GDM1 (cell line): ENCODE measurements at places on chromosomes 6 and 20.

GRCh38 chr6:42281570-42281969 lies 63.9 kb upstream of the MRPS10 start:
- no peak for DNase-seq

DNA sequence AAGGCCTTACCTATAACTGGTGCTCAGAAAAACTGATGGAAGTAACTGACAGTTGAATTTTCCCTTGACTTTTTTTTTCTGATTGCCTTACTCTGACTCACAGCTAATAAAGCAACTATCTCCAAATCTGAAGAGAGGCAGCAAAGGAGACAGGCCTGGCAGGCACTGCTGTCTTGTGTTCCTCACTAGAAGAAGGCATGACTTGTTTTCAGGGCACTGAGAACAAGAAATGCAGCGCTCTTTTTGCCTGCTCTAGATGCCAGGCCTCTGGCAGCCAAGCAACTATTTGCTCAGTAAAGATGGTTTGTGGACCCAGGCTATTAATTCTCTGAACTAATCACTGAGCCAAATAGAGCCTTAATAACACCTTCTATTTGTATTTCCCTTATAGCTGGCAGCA lies 155.1 kb downstream of the PRDM13 start:
- DNase-seq, result no peak

DNA sequence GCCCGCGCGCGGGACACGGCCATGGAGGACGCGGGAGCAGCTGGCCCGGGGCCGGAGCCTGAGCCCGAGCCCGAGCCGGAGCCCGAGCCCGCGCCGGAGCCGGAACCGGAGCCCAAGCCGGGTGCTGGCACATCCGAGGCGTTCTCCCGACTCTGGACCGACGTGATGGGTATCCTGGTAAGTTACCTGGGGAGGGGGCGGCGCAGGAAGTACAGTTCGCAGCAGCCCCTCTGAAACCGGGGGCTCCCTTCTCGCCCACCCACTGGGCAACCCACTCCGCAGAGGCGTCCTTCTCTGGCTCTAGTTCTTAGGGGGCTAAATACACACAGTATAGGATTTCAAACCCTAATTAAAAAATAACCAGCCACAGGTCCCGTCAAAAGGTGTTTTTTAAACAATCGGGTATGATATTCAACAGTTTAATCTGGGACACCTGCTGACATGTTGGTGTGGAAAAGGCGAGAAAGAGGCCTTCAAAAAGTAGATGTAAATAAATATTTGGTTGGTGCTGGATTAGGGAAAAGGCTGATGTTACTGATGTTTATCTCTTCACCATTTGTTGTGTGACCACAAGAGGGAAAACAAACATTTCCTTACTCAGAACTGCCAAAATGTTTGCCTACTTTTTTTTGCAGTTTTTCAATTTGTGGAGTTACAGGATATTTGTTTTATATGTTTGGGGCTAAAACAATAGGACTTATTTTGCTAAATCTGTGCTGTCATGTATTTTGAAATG lies 577 bp downstream of the SASH1 start:
- no peak for DNase-seq

DNA sequence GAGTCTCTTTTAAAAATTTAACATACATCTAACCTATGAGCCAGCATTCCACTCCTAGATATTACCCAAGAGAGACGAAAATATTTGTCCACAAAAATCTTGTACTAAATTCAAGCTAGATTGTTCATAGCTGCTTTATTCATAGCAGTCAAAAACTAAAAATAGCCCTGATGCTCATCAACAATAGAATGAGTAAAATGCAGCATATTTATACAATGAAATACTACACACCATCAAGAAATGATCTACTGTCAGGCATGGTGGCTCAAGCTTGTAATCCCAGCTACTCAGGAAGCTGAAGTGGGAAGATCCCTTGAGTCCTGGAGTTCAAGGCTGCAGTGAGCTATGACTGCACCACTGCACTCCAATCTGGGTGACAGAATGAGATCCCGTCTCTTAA lies 22.0 kb upstream of the SRC start:
- DNase-seq, result no peak

DNA sequence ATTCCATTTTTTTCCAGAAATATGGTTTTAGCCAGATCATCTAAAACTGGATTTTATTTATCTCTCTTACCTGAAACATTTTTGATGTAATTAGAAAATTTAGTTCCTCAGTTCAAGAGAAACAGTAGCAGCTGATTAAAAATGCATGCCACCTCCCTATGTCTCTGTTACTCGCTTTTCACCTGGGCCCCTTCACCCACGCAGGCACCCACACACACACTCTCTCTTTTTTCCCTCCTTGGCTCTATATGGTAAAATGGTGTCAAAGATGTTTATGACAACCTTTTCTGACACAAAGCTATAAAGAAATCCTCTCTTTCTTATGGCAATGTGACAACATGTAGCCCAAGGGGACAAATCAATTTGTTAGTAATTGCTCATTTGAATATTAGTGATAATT lies 5.8 kb upstream of the SGK1 start:
- DNase-seq, result no peak

- no peak for DNase-seq
Measured at GRCh38 chr6:148811459-148811858, 64.6 kb downstream of the UST start.

GRCh38 chr20:56439771-56440291 lies 27.8 kb downstream of the CASS4 start:
- no peak for DNase-seq

- no peak for DNase-seq
Measured at GRCh38 chr6:104214901-104215300, 644.8 kb downstream of the HACE1 start.

DNA sequence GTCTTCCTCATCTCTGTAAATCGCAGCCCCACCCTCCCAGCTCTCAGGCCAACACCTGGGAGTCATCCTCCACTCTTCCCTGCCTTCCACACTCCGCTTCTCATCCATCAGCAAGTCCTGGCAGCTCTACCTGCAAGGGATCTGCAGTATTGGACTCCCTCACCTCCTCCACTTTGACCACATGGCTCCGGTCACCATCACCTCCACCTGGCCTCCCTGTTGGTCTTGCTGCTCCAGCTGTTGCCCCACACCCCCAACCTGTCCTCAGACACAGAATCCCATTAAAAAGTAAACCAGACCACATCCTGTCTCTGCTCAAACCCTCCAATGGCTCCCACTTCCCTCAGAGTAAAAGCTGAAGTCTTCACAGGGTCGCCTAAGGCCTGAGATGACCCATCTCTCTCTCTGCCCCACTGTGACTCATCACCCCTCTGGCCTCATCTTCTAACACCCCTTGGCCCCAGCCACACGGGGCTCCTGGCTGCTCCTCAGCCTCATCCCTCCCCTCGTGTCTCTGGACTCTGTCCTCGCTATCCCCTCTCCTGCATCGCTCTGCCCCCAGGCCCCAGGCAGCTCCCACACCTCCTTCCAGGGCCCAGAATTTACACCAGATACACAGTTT lies 185.1 kb upstream of the SULF2 start:
- no peak for DNase-seq

GRCh38 chr6:146543940-146544615 lies 445 bp downstream of the RAB32 start:
- no peak for DNase-seq

- no peak for DNase-seq
Measured at GRCh38 chr20:62785393-62785792, 10.9 kb upstream of the MRGBP start.

DNA sequence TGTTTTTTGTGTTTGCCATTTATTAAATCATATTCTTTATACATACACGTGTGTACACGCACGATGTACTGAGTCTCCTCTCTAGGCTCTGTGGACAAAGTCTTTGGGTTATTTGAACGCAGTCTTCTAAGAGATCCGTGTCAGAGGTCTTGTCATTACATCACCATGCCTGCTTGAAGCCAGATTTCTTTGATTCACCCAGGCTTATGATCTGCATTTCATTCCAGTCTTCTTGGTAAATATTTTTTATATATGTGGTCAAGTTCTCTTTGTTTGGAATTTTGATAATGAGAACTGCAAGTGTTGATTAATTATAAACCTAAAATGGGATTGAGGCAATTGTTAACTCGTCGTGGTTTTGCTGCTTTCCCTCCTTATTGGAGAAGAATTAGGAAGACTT lies 34.6 kb downstream of the KCNS1 start:
- DNase-seq, result no peak

- DNase-seq, result no peak
Measured at GRCh38 chr6:111700135-111700690, 94.5 kb upstream of the TRAF3IP2 start.

DNA sequence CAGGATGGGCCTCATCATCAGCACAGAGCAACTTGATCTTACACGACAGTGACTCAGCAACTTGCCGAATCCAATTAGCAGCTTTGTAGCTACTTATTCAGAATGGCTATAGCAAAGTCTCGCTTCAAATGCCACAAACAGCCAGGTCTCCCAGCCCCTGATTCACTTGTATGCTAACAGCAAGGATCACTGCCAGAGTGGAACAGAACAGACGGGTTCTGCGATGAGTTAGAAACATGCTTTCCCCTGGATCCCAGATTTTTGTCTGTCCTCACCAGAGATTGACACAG lies 254.4 kb downstream of the NRN1 start:
- no peak for DNase-seq
